ENCODE measurements at places on chromosomes 2 and 18.
A peak's percentile ranks its signal among the peaks of the same experiment; 100 is the strongest.

DNA sequence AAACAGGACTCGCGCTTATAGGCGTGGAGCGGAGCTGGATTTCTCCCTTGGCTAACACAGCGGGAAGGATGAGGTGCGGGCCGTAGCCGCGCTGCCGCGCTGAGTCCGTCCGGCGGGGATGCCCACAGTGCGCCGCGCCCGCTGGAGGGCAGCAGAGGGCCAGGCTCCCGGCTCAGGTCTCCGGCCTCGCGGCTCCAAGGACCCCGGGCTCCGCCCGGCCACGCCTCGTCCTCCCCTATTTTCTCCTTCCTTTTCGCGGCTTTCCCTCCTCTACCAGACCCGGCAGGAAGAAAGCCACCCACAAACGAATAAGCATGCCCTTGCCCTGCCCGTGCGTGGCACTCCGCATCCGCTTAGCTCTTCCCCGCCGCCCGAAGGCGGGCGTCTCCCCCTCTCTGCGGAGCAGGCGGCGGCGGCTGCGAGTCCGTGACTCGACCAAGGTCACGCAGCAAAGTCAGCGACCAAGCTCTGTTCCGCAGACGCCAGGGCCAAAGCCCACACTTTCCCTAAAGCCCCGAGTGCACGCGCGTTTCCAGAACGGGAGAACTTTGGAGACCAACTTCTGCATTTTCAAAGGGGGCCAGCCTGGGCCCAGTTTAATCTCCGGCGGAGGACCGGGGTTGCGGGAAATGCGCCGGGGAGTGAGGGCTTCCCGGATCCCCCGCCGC, 48.5 kb downstream of the KCNIP3 start:
- peak; percentile 93 for DNase-seq

DNA sequence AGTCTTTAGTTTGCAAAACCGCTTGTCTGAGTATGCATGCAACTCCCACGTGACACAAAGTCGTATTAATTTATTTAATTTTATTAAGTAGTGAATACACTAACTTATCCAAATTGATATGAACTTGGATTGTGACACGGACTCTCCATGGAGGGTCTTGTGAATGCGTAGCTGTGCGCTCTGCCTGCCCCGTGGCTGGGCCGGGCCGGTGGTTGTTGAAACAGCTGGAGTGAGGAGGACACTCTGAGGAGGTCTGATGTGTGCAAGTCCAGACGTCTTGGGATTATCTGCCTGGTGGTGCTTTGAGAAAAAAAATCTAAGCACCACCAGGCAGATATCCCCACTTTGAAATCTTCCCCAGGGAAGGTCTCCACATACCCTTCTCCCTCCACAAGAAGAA, 41.0 kb upstream of the RBM44 start:
- no peak for DNase-seq

- DNase-seq: no peak
Observed at GRCh38 chr2:100106460-100106859, 35.9 kb downstream of the AFF3 start.

DNA sequence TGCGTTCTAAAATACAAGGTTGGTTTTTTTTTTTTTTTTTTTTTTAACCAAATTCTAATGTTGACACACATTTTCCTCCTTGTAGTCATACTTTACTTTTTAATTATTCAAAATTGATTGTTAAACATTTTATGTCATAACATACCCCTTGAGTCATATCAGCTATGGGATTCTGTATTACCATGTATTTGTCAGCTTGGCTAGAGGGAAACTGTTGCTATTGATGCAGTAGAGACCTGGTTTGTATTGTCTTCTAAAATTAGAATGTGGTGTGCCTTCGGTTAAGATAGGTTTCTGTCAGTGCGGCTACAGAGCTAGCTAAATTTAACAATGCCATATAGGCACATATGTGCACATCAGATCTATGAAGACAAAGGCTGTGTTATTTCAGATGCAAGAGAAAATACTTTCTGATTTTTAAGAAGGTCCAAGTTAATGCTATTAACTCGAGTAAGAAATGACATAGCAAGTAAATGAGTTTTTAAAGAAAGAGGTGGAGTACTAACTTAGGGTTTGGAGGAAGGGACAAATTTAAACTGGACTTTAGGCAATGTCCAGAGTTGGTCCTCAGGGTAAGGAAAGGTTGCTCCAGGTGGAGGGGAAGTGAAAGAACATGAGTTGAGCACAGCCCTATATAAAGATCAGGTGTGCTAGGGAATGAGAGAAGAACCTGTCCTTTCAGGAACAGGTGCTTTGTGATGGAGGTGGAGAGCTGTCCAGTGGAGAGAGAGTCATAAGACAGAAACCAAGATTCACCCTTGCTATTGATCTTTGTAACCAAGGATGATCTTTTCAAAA, 152.3 kb downstream of the PRPF40A start:
- no peak for DNase-seq

DNA sequence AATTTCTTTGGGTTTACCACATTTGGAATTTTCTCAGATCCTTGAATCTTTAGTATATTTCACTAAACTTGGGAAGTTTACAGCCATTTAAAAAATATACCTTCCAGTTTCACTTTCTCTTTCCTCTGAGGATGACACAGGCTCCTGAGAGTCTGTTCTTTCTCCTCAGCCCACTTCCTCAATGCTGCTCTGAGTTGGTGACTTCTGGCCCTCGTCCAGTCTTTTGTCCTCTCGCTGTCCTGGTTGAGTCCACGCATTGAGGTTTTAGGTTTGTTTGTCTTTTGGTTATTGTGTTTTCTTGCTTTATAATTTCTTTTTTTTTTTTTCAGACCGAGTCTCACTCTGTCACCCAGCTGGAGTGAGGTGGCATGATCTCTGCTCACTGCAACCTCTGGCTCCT, 40.7 kb upstream of the GALR1 start:
- no peak for DNase-seq

DNA sequence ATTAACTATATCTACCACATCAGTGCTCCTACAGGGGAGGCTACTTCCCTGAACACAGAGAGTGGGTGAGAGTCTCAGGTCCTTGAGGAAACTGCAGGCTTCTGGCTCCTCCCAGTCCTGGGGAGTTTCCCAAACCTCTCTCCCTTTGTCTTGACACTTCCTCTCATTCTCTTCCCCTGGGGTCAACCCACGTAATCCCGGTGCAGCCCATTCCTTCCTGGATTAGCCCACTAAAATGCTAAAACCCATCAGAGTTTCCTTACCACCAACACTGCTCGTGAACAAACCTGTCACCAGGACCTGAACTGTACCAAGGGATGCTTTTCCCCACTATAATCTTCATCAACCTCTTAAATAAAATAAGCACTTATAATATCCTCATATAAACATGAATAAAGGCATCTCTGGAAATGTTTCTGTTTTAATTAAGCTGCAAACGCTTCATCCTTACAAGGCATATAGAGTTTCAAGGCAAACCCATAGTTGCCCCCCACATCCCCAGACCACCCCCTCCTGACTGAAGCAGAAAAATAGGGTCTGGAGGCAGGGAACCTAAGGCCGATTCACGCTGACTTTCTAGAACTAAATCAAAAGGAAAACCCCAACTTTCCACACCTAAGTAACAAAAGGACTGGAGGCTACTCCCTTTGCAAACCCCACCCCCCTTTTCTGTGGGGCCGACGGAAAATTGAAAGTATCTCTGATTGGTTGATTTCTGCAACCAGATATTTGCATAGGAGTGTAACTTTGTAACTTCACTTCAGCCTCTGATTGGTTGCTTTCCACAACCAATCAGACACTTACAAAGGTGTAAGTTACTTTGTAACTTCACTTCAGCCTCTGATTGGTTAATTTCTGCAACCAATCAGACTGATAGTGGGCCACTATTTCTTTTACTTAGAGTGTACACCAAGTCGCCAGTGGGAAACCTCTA, 19.0 kb downstream of the TMSB10 start:
- DNase-seq: no peak

DNA sequence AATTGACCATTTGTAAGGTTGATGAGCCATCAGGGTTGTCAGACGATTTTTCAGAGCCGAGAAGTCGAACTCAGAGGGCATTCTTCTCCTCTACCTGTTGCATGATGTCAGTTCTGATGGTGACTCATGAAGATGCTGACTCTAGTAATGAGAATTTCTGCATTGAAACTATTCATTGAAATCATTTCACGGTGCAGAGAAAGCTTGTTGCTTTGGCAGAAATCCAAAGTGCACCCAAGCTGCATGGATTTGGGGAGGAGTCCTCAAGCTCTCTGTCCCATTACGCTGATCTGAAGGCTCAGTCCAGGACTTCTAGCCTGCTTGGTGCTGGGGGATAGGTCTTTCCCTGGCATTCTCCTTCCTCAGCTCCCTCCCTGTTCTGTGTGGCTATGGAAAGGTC, 125.7 kb upstream of the PXDN start:
- no peak for DNase-seq

DNA sequence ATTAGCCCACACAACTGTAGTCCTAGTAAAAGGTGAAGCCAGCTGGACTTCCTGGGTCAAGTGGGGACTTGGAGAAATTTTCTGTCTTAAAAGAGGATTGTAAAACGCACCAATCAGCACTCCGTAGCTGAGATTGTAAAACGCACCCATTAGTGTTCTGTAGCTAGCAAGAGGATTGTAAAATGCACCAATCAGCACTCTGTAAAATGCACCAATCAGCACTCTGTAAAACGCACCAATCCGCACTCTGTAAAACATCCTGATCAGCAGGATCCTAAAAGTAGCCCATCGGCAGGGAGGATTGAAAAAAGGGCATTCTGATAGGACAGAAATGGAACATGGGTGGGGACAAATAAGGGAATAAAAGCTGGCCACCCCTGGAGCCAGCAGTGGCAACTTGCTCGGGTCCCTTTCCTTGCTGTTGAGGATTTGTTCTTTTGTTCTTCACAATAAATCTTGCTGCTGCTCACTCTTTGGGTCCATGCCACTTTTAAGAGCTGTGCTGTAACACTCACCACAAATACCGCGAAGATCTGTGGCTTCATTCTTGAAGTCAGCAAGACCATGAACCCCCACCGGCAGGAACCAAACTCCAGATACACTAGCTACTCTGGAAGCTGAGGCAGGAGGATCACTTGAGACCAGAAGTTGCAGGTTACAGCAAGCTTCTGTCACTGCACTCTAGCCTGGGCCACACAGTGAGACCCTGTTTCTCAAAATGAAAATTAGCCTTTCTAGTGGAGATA, 102.6 kb downstream of the HS6ST1 start:
- no peak for DNase-seq

DNA sequence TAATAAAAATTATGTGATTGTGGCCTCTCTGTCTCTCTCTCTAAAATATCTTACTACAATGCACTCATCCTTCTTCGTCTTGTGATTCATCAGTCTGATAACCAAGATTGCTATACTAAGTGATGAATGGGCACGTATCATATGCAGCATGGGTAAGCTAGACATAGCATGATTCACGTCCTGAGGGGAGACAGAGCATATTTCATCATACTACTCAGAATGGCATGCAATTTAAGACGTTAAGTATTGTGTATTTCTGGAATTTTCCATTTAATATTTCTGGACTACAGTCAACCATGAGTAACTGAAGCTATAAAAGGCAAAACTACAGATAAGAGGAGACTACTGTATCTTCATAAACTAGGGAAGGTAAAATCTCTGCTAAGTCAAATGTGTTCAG, 97.0 kb upstream of the CD226 start:
- no peak for DNase-seq

DNA sequence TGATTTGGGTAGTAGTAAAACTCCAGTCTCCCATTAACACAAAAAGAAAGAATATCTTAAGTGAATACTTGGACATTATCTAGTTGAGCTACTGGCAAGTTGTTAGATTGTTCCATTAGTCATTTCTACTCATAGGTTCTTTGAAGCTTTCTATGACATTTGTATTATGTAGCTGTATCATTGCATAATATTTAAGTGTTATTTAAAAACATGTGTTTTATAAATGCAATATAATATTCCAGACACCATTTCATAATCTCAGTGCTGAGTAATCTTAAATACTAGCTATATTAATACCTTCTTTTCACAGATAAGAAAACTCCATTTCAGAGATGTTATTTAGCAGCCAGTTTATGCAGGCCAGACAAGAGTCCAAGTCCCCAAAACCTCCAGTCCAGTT, 271.9 kb downstream of the NCKAP5 start:
- DNase-seq: no peak

GRCh38 chr18:75130591-75131328, 78.2 kb downstream of the PTGR3 start:
- DNase-seq: peak; percentile 23

GRCh38 chr18:79724299-79725080, 44.9 kb downstream of the CTDP1 start:
- no peak for DNase-seq

DNA sequence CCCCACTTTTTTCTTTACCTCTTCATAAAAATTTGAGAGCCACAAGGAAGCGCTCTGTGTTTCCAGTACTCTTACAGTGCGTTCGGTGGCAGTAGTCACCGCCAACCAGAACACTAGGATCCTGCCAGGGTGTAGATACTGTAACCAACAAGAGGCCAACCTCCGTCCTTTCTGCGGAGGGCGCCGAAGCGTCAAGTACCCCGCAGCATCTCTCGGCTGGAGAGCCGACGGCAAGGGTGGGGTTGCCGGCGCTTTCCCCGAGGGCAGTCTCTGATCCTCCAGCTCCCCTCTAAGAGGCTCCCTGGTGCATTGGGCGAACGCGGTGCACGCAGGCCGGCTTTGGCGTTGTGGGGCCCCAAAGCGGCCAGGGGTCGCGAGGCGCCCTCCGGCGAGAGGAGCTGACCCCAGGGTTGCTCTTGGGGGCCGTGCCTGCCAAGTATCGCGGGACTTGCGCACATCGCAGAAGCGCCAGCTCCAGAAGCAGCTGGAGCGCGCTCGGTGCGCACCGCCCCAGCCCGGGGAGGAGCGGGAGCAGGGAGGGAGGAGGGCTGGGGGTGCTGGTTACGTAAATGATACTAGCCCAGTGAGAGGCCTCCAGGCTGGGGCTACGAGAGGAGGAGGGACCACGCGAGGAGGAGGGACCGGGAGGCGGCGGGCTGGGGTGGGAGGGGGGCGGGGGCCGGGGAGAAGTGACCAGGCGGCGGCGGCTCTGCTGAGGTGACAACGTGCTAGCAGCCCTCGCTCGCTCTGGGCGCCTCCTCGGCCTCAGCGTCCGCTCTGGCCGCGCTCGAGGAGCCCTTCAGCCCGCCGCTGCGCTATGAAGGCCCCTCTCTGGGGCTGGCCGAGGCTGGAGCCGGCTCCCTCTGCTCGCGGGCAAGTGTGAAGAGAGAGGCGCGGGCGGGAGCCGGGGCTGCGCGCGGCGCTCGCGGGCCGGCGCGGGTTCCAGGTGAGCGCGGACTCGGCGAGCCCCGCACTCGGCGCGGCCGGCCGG, at the start of gene GALNT13:
GALNT13 (plus strand) TSS at position 692 of the 991 bp plus-strand sequence.
- DNase-seq: peak; percentile 86

DNA sequence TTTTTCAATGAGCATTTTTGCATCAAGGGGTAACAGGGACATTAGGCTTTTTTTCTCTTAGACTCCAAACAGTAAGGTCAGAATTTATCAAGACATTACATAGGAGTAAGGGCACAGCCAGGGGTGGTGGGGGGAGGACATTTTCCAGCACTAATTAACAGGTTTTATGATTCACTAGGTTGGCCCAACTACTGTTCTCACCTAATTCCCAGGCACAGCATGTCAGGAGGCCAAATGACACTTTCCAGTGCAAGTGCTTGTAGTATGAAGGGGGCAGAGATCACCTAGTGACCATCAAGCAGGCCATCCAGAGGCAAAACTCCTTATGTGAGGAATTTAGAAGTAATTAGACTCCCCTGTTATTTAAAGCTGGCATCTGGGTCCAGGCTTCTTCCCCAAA, 3.9 kb upstream of the MBD2 start:
- no peak for DNase-seq

GRCh38 chr2:50455351-50455939, 576.5 kb downstream of the NRXN1 start:
- DNase-seq: no peak

GRCh38 chr18:79274823-79275222, 120.9 kb upstream of the NFATC1 start:
- DNase-seq: no peak

GRCh38 chr2:74532222-74532621, 2.5 kb downstream of the HTRA2 start:
- DNase-seq: no peak

- no peak for DNase-seq
Observed at GRCh38 chr2:10382354-10383061, 65.6 kb downstream of the ODC1 start.
